Kidney glomerular epithelial cell (primary cell): ENCODE measurements at places on chromosomes 11 and 22.
A peak's percentile ranks its signal among the peaks of the same experiment; 100 is the strongest.

- DNase-seq: no peak
Measured at GRCh38 chr22:23695571-23696325, 4.9 kb downstream of the RGL4 start.

- no peak for DNase-seq
Measured at GRCh38 chr11:118915941-118916841, 9.5 kb downstream of the BCL9L start.

DNA sequence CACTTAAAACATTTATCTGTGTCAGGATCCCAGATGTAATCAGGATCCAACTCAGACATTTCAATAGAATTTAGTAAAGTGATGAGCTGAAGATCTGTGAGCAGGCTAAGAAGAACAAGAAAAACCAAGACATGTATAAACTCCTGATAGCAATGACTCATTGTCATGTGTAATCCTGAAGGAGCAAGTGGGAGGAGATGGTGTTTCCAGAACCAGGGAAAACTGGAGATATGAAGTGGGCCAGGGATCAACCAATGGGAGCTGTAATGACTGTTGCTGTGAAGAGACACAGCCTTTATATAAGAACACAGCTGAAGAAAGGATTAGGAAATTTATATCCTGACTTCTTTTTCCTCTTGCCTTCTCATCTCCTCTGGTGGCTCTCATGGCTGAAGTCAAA, 682.5 kb upstream of the ARHGAP42 start:
- peak; percentile 10 for DNase-seq

GRCh38 chr22:21807544-21808529, 59.6 kb downstream of the MAPK1 start:
- no peak for DNase-seq

DNA sequence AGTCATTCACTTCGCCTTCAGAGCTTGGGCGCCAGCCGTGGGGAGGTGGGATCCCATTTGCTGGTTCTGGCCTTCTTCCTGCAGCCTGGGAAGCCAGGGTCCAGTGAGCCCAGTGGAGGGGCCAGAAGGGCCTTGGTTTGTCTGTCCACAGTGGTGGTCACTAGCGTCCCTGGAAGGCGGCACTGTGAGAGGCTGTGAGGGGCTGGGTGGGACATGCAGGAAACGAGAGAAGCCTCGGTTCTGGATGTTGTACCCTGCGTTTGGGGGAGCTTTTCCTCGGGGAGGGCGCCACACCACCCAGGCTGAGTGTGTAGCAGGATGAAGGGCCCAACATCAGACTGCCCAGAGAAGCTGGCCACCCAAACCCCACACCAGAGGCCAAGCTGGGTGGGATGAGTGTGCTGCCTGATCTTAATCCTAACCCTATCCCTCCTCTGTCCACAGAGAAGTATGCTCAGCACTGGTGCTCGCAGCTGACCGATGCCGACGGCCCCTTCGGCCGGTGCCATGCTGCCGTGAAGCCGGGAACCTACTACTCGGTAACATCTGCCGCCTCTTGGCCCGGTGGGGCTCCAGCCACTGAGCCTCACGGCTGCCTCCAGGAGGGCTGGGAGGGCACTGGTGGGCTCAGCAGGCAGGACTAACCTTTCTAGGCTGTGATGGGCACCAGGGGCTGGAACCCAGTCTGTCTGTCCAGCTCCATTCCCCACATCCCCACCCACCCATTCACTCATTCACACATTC, 14.4 kb downstream of the MUC5AC start:
- no peak for DNase-seq

- no peak for DNase-seq
Measured at GRCh38 chr11:18229501-18229900, 7.1 kb downstream of the SAA4 start.

- peak; percentile 47 for DNase-seq
Measured at GRCh38 chr11:12089473-12089872, 20.9 kb upstream of the MICAL2 start.

DNA sequence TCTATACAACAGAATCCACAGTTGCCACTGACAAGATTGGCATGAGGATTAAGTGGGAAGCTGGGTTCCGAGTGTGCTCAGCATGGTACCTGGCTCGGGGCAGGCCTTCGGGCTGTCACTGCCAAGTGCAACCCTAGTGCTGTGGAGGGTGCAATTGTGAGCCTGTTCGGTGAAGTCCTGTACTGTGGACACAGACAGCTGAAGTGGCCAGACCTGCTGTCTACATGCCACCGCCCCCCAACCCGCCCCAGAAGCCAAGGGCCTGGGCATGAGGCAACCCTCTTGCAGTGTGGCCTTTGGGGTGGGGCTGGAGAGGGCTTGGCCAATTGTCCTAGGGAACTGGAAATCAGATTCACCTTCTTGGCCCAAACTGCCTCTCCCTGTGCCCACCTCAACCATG, 15.6 kb upstream of the SHISAL1 start:
- no peak for DNase-seq

- no peak for DNase-seq
Measured at GRCh38 chr11:12266943-12267342, 110.4 kb upstream of the PARVA start.

GRCh38 chr11:101363706-101364275, 220.0 kb downstream of the TRPC6 start:
- peak; percentile 31 for DNase-seq

DNA sequence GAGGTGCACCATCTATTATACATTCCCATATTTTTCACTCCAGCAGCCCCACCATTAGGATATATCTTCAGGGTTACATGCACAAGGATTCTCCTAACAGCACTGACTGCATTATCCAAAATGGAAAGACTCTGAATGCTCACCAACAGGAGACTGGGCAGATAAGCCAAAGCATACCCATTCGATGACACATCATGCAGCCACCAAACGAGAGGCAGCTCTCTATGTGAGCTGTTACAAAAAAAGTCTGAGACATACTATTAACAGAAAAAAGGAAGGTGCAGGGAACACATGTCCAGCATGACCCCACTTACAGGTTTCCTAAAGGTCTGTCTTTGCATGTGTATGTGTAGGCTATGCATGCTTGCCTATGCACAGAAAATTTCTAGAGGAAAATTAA, 12.4 kb upstream of the SERPIND1 start:
- DNase-seq: no peak

- DNase-seq: no peak
Measured at GRCh38 chr11:46296528-46297448, 19.3 kb downstream of the CREB3L1 start.

- peak; percentile 72 for DNase-seq
Measured at GRCh38 chr22:35582861-35583670, 34.1 kb downstream of the MB start.

DNA sequence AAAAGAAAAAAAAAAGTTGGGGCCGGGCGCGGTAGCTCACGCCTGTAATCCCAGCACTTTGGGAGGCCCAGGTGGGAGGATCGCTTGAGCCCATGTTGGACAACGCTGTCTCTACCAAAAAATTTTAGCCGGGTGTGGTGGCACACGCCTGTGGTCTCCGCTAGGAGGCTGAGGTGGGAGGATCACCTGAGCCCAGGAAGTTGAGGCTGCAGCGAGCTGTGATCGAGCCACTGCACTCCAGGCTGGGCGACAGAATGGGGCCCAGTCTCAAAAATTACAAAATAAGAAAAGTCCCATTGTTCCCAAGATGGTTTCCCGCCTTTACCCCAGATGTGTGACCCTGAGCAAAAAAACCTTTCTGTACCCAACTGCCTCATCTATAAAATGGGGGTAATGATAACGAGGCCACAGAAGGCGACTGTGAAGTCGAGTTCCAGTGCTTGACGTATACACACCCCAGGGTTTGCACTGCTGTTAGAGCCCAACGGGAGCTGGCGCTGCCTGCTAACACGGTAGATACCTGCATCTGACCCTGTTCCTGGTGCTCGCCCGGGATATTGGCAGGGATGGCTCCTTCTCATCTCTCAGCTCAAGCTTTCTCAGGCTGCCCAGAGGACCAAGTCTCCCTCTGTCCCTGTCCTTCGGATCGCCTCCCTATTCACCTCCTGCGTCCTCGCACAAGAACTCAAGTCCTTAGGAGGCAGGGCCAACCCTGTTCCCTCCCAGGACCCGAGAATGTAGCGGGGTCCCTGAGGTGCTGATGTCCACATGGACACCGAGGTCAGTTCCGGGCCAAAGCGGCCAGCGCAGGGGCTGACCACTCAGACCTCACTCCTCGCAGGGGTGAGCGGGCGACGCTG, 1.1 kb upstream of the RPLP2 start:
- DNase-seq: no peak

DNA sequence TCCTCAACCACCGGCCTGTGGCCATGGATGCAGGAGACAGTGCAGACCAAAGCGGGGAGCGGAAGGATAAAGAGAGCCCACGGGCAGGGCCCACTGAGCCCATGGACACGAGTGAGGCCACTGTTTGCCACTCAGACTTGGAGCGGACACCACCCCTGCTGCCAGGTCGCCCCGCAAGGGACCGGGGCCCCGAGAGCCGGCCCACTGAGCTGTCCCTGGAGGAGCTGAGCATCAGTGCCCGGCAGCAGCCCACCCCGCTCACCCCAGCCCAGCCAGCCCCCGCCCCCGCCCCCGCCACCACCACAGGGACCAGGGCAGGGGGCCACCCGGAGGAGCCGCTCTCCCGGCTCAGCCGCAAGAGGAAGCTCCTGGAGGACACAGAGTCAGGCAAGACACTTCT, 14.5 kb upstream of the SUSD2 start:
- no peak for DNase-seq

- no peak for DNase-seq
Measured at GRCh38 chr11:8501836-8502235, 92.2 kb downstream of the STK33 start.

GRCh38 chr11:28223577-28223976, 115.4 kb downstream of the METTL15 start:
- no peak for DNase-seq

DNA sequence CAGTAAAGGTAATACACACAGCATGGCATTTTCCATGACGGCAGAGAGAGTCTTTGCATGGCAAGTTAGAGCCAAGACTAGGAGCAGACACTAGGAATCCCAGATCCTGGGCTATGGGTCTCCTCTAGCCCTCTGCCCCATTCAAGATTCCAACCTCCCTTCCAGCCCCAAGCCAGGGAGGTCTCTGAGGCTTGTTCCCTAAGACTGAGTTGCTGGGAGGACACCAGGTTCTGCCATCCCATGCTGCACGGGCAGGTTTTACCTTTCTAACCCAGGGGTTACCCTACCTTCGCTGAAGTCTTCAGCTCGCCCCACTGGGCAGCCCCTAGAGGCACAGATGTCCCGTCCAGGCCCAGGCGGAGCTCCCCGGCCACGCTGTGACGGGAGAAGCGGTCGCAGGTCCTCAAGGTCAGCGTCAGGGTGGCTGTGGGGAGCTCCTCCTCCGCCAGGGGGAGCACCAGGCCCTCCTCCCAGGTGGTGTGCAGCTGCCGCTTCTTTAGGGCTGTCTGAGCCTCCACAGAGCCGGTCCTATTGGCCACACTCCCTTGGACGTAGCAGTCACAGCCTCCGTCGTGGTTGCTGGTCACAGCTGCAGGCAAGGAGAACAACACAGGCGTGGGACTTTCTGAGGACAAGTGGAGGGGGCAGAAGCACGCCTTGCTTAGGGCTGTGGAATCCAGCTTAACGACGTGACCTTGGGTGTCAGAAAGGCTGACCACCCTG, 33.8 kb downstream of the SYT13 start:
- no peak for DNase-seq

- no peak for DNase-seq
Measured at GRCh38 chr11:123429913-123430720, at the start of gene GRAMD1B. GRAMD1B (plus strand) TSS chr11:123430269; CDS start chr11:123430793, 524 bp downstream.

- no peak for DNase-seq
Measured at GRCh38 chr11:64372802-64373597, 14.0 kb downstream of the RPS6KA4 start.

DNA sequence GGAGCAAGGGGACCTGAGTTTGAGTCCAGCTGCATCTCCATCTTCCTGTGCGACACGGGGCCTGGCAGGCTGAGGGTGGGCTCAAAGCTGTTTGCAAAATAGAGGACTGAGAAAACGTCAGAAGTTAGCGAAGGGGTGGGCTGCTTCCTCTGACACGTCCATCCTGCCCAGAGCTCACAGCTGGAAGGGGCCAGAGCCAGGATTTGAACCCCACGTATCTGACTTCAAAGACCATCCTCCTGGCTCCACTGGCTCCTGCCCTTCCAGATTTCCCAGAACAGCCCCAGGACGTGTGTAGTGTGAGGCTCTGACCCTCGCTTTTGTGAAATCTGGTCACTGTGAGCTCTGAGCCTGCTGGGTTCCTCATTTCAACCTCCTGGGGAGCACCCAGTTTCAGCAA, 56.3 kb downstream of the CD82 start:
- DNase-seq: no peak

DNA sequence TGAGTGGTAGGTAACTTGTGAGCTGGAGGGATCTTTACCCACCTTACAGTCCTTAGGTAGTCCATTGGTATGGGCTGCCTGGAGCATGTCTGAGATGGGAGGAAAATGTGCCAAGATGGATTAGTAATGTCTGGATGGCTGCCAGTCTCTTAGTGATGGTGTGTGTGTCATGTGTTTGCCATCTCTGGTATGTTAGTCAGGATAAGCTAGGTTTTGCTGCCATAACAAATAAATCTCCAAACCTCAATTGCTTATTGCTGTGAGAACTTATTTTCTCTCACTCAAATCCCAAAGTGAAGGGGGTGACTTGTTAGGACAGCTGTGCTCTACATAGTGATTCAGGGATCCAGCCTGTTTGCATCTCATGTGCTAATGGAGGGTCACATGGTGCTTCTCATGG, 40.9 kb upstream of the MYEOV start:
- no peak for DNase-seq

DNA sequence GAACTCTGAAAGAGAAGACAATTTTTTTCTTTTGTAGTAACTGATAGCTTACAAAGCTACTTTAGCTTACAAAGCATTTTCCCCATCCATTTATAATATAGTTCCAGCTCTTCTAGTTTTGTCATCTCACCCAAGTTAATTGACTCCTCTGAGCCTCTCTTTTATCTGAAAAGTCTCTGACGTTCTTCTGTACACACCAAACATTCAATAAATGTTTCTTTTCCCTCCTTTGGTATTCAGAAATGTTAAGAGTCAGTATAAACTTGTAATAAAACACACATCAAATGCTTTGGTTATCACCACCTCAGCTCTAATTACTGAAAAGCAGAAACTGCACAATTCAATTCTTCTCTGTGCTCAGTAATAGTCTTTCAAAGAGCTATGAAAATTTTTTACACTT, 5.9 kb downstream of the CCDC90B start:
- DNase-seq: no peak

- DNase-seq: peak; percentile 8
Measured at GRCh38 chr22:19086896-19087295, 35.3 kb downstream of the DGCR2 start.

GRCh38 chr22:46660604-46661201, 40.5 kb downstream of the GRAMD4 start:
- no peak for DNase-seq
